Activated naive CD4-positive, alpha-beta T cell treated with anti-CD3 and anti-CD28 coated beads, Interleukin-2, amount 10 ng/mL, durations not matched to agents 7 days and 5 days (primary cell): ENCODE measurements at places on chromosomes 16 and 17.

GRCh38 chr17:55394357-55395021 lies 27.1 kb downstream of the MMD start:
- no peak for DNase-seq

DNA sequence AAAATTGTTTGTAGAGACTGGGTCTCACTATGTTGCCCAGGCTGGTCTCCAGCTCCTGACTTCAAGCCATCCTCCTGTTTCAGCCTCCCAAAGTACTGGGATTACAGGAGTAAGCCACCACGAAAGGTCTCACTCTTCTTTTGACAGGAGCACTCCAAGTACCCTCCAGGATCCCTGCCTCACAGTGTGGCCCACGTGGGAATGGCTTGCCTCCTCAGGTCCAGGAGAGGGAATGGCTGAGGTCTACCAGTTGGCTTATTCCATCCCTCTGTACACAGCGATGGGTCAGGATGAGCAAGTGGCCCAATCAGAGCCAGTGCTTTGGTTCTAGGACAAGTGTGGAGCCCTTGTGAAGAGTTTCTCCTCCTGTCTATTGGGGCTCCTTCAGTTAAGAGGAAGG lies 73.7 kb upstream of the ZNF423 start:
- no peak for DNase-seq

- DNase-seq: no peak
Observed at GRCh38 chr17:13862346-13862745, 207.0 kb upstream of the COX10 start.

DNA sequence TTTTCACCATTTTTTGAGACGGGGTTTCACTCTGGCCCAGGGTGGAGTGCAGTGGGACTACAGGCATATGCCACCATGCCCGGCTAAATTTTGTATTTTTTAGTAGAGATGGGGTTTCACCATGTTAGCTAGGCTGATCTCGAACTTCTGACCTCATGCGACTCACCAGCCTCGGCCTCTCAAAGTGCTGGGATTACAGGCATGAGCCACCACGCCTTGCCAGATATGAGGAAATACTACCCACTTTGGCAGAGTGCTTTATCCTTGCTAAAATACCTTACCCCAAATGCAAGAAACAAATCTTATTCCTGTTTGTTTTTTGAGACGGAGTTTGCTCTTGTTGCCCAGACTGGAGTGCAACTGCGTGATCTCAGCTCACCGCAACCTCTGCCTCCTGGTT lies 62.9 kb upstream of the MGAT5B start:
- no peak for DNase-seq

GRCh38 chr16:67196881-67197280 lies 2.0 kb upstream of the ELMO3 start:
- DNase-seq: no peak

DNA sequence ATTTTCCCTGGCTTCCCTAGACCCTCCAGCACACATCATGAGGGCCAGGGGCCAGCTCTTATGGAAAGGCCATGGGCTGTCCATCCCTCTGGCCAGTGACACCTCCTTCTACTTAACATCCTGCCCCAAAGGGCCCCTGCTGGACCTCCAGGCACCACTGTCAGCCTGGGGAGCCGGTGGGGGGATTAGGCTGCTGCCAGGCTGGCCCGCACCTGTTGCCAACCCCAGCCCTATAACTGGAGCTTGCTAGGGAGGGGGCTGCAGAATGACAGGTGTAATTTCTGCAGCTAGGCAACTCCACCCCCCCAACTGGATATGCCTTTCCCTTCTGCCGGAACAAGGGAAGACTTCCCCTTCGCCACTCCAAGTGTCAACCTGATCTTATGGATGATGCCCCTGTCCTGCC lies 12.5 kb downstream of the RARA start:
- DNase-seq: no peak

- DNase-seq: peak; percentile 70
Observed at GRCh38 chr16:31010585-31011325, at the start of gene STX1B. Gene STX1B, minus strand, starts transcription at chr16:31010638. Its CDS starts 242 bp downstream, at chr16:31010396.

DNA sequence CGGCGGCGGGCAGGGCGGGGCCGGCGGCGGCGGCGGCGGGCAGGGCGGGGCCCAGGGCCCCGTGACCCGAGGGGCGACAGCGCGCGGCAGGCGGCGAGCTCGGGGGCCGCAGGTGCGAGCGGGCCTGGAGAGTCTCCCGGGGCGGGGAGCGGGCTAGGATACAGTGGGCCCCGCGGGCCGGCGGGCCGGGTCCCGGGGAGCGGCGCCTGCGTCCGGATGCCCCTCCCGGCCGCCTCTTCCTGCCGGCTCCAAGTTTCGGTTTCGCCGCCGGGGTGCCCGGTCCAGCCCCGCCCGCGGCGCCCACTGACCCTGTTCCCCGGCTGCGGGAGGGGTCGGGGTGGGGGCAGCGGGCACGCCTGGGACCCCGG lies at the start of gene RNF213:
Gene RNF213, plus strand, starts transcription at position 62 of the 368 bp plus-strand sequence. CDS start 2,830 bp downstream, outside the sequence.
- DNase-seq: peak; percentile 75

- no peak for DNase-seq
Observed at GRCh38 chr17:61426482-61427304, 25.5 kb upstream of the TBX4 start.

GRCh38 chr17:11880714-11881113 lies 116.6 kb downstream of the ZNF18 start:
- DNase-seq: no peak

DNA sequence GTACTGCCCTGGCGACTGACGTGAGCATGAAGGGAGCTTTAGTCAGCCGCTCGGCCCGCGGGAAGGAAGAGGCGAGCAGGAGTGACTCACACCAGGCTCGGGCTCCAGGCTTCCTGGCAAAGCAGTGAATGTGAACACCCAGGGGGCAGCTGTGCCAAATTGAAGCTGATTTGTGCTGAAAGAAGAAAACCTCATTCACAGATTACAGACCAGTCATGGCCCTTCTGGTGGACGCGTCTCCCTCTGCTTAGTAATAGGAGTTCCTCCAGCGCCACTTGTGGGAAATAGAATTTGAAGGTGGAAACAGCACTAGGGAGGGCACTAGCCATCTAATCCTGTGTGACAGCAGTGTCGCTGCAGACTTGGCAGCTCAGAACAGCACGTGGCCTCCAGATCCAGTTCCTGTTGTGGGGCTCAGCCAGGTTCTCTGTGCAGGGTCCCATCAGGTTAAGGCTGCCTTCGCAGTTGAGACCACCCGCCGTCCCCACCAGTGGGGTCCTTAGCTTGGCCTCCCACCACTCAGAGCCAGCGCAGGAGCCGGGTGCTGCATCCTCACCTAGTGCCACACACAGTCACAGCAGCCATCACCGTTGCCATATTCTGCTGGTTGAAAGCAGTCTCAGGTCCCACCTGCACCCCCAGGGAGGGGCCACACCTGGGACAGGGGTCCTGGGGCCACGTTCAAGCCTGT lies 164.5 kb upstream of the CHMP6 start:
- peak; percentile 39 for DNase-seq

DNA sequence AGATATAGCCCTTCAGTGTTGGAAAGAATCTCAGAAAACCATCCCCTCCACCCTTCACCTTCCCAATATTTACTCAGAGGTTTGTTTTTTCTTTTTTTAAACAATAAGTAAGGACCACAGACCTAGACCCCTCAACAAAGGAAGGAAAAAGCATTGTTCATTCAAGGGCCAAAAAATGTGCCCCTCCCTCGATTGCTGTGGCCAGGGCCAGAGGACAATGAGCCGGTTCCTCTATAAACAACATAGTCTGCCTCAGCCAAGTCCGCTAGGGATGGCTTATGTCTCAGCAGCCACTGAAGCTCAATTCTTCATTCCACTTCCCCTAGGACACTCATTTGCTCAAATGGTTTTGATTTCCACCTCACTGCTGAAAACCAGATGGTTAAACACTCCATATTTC lies 24.0 kb downstream of the TRIM16 start:
- DNase-seq: no peak

- DNase-seq: no peak
Observed at GRCh38 chr17:5304636-5305035, 22.6 kb downstream of the RABEP1 start.

DNA sequence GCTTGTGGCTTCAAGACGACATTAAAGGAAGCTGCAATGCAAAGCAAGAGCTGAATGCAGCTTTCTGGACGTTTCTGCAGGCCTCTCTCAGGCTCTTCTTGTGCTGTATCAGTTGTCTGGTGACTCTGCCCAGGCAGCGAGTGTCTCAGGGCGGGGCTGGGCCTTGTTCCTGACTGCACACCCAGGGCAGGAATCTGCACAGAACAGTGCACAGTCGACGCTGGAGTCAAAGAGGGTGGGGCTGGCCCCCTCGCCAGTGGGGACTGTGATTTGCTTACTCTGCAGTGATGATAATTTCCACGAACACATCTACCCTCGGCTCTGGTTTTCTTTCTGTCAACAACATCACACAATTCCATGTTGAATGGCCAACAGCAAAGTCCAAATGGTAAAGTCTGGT lies 60.7 kb downstream of the IRF8 start:
- no peak for DNase-seq

GRCh38 chr16:58733248-58733670 lies 857 bp downstream of the GOT2 start:
- no peak for DNase-seq

DNA sequence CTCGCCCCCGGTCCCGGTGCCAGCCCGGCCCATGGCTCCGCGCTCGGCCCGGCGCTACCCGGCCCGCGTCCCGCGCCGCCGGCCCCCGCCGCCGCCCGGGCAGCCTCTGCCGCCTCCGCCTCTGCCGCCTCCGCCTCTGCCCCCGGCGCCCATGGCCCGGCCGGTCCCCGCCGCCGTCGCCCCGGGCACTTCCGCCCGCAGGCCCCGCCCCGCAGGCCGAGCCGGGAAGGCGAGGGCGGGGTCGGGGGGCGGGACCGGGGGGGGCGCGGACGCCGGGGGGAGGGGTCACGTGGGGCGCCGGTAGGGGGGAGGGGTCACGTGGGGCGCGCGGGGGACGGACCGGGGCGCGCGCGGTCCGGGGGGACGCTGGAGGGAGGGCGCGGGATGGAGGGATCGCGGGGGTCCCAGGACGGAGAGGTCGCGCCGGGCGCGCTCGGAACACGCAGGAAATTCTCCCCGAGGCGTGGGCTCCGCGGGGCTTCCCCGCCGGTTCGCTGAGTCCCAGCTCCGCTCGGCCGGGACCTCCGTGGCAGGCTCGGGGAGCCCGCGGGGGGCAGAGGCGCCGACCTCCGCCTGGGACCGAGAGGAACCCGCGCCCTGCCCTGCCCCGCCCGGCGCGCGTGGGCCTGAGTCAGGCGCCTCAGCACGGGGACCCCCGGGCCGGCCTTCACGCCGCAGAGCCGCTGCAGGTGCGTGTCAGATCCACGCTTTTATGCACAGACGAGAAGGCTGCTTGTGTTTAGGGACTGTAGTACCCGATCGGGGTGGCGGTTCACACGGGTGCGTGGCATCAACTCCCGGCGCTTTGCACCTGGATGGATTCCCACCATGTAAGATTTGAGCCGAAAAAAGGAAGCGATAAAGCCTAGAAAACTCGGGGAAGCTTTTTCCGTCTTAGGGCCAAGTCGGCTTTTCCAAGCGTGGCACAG lies at the start of gene PGAP6:
Gene PGAP6, minus strand, starts transcription at position 190 of the 929 bp plus-strand sequence. Its CDS starts 157 bp downstream, at position 33.
- DNase-seq: peak; percentile 76

- DNase-seq: no peak
Observed at GRCh38 chr17:28398280-28398981, 7.6 kb downstream of the SLC46A1 start.

DNA sequence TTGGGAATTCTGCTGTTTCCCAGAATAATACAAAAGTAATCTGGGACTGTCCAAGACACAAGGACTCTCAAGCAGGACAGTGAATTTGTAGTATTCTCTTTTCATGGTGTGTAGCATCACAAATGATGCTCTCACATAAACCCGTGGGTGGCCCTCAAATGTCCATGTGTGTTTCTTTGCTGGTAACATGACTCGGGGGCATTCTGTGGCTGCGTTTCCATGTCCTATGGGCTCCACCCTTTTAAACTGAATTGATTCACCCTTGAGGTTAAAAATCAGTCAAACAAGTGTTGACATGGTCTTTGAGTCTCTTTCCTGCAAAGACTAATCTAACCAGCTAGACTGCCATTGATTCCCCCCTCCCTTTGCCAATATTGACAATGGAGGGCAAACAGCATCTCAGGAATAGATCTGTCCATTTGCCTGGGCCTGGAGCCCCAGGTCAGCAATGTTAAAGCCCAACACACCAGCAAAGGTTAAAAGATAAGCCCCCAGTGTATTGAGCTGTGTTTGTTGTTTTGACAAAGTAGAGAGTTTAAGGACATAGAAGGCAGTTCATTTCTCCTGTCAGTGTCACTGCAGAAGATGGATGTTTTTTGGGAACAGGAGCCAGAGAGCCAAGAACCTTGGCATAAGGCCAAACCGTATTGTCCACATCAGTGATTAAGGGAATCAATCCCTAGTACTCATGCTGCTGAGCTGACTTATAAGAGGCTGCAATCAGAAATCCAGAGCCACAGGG lies 117.1 kb upstream of the COX10 start:
- DNase-seq: no peak

- peak; percentile 62 for DNase-seq
Observed at GRCh38 chr17:48612854-48613691, 2.0 kb downstream of the HOXB8 start.

DNA sequence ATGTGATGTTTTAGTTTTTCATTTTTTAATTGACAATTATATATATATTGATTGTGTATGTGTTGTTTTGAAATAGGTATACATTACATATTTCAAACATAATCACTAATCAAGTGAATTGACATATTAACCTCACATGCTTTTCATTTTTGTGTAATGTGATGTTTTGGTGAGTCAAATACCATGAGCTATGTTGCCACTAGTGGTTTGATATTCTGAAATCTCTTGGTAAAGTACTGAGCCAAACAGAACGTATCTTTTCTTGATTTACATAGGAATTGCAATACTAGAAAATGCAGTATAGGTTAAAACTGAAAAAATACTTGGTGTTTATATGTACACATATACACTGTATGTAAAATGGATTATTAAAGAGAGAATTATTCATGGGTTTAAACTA lies 65.2 kb upstream of the SIAH1 start:
- no peak for DNase-seq

DNA sequence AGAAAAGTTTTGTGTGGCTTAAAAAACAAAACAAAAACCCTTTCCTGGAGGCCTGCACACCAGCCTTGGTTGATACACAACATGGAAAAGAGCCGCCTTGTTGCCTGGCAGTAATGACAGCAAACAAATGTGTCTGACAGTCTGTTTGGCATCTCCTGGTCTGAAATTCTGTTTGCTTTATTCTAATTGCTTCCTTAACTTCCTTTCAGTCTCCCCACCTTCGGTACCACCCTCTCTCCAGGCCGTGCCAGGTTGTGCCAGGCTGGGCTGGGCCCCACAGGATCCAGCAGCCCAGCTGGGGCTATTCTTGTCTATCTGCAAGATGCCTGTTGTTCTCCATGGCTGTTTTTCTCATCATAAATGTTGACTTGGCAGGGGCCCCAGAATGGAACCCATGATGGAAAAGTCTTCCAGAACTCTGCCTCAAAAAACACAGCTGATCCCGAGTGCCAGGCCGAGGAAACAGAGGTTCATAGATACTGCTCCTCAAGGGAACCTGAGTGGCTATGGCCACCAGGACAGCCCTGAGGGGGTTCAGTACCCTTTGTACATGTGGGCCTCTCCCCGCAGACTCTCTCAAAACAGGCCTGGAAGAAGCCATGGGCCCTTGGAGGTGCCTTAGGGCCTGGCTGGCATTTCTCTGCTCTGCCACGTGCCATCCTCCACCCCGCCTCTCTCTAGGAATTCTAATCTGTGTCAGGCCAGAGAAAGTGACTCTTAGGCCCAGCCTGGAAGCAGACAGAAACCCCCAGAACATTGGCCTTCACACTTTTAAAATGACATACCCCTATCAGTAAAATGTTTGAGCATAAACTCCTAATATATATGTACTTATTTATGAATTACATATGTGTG lies 50.5 kb downstream of the YPEL2 start:
- DNase-seq: no peak
